ENCODE measurements at places on chromosomes 5 and 9.

DNA sequence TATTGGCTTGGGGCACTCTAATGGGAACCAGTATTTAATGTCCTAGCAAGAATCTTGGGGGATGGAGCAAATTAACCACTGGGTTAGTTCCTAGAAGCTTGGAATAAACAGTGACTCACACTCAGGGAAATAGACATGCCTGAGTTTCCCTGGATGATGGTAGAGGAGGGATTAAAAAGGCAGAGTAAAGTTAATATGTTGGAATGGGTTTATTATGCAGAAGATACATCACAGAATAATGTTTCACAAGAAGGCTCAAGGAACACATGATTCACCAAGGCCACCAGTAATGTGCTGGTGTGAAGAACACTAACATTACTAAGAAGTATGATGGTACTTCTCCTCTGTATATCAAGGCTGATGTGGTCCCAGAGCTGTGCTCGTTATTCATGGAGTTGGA lies 752.9 kb upstream of the SEMA6A start:
- no peak for DNase-seq

- no peak for DNase-seq
Observed at GRCh38 chr9:125690679-125691078, 16.3 kb downstream of the MAPKAP1 start.

DNA sequence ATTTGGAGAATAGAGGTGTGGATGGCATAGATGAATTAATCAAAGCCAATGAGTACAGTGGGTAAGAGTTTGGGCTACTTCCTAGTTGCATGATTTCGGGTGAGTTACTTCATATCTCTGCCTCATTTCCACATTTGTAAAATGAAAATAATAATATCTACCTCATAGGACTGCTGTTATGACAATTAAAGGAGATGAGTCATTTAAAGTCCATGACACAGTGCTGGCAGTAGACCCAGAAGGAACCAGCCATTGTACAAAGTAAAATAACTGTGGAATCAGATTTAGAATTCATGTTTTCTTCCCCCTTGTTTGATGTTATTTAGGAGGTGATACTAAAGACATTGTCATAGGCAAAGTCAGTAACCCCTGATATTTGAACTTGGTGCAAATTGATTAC lies 139.5 kb upstream of the SLC27A6 start:
- DNase-seq: no peak

DNA sequence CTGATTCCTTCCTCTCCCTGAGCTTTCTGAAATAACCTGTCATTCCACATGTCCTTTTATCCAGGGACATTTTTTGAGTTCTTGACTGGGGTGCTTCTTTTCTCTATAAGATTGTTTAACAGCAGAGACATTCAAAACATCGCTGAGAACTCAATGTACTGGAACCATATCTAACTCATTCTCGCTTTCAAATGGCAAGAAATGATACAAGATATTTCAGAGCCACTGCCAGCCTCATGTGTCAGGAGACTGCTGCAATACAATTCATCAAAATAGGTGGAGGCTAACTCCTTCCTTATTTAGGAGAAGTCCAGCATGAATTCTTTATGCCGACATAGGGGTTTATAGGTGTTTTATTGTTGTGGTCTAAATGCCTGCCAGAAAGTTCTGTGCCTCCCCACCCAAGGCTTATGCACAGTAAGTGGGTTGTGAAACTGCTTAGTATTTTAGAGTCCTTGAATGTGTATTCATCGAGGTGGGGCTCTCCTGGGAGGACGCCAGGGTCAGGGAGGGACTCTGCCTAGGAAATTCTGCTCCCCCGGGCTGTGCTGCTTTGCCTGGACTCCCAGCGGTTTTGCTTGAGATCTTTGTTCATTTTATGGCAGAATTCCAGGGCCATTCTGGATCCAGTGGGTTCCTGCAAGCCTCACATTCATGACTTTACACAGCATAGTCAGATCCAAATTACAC lies 53.9 kb downstream of the ZNF474 start:
- DNase-seq: no peak

- DNase-seq: no peak
Observed at GRCh38 chr9:123033864-123034601, 566 bp downstream of the GPR21 start.

DNA sequence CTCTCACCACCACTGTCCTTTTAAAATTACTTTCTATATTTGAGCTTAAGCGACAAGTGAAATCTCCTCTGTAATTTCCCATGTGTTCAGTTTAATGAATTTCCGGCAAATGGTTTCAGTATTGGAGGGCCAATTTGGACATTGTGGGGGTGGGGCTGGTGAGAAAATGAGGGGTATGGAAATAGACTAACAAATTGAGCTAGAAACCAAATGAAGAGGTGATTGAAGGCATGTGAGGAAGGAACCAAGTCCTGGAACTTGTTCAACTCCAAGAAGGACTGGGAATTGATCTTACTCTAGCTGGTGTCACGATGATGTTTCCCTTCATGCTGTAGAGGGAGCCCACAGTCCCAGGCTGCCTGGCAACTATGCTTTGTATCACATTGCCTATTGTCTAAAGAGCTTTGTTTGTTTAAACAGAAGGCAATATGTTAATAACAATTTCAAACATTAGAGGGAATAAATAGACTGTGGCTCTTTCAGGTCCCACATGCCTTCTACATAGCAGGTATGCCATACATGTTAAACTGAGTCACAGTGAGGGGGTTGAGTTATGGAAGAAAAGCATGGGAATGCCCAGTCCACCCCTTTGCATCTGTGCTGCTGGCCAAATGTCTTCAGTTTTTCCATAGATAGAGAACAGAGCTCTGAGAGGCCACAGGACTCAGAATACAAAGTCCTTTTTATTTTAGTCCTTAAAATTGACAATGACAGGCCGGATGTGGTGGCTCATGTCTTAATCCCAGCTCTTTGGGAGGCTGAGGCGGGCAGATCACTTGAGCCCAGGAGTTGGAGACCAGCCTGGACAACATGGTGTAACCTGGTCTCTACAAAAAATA lies 25.0 kb upstream of the MATR3 start:
- no peak for DNase-seq

Measured in GM13976 (cell line).